ENCODE measurements at places on chromosomes 5 and 9.

- no peak for DNase-seq
Measured at GRCh38 chr9:120558454-120558853, 21.5 kb downstream of the CDK5RAP2 start.

DNA sequence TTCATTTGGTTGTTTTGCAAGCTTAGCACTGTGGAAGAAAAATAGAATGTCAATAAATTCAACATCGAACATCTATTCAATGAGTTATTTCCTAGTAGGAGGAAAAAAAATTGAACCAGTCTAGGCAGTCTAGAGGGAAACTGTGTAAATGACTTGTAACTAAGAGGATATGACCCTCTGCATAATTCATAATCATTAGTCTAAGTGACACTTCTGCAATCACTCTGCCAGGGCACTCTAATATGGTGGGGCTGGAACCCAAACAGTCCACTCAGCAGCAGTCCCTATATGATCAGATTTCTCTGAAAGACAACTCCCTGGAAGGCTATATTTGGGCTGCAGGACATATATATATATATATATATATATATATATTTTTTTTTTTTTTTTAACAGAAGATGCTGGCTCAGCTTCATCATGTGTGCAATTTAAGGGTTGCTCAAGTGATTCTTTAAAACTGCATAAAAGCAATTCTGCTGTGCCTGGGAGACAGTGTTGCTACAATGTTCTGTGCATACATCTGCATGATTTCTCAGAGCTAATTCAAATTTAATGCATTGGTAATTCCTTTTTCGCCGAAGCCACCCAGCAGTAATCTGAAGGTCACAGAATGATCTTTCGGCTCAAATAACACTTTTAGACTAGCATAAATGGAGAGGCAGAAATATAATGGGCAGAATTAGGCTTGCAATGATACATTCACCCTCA lies 482.1 kb upstream of the ZNF608 start:
- DNase-seq, result no peak

DNA sequence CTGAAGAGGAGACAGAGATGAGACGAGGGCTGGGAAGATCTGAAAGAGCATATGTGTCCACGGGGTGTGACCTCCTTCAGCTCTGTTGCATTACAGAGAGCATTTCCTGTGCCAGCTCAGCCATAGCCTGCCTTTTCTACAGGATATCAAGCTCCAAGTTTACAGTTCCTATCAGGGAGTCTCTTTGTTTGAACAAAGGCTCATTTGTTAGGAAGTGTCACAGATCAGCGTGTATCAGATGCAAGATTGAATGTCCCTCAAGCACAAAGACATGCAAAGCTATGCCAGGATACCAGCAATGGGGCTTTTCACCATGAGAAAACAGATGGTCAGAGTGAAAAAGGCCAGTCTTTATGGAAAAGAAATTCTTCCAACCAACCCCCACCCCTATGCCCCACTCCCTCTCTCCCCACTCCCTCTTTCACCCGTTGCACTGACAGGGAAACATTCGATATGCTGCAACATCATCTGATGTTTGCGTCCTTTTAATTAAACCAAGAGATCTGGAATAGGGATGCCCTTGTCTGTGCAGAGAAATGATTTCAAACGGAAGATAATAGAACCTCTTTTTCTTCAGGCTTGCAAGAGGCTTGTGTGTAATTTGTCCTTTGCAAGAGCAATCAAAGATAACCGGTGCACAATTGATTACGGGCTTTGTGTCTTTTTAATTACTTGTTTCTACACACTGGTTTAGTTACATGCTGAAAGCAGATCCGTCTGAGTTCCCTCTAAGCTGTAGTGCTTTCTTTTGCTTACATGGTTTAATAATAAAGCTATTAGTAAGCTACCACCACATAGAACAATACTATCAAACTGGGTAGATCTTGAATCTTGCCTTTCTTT lies 263.1 kb upstream of the RGMB start:
- DNase-seq, result no peak

- DNase-seq, result no peak
Measured at GRCh38 chr5:174044466-174045254, 846 bp upstream of the NSG2 start.

DNA sequence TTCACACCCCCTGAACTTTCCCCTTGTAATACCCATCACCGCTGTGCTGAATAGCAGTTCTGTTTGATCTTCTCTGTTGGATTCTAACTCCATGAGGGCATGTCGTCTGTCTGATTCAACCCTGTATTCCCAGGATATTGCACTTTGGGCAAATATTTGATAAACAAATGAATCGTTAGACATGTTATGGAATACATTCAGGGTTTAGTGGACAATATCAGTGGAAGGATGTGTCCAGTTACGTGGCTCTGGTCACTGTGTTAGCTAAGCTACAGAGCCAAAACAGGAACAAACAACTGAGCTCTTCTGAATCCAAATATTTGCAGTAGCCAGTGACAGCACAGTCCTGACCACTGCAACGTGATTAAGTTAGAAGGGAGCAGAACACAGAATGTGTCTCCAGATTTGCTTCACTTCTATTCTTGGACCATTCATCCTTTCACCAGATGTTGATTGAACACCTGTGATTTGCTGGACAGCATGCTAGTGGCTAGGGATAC lies 13.2 kb downstream of the ANGPTL2 start:
- no peak for DNase-seq
